Activated naive CD8-positive, alpha-beta T cell treated with anti-CD3 and anti-CD28 coated beads, Interleukin-2, amount 10 ng/mL, durations not matched to agents 7 days and 5 days (primary cell): ENCODE measurements at places on chromosomes 7 and 10. TPM values are rescaled to one million over a fixed set of nuclear protein-coding genes. Genes with fewer than 3 reads are reported as not detected.

- no peak for DNase-seq
- H3K27ac ChIP-seq, result no peak overlapping the region
- peaks cover 5% of the 10 kb centered on the region for H3K36me3 ChIP-seq
- peaks cover 16% of the 10 kb centered on the region for H3K27me3 ChIP-seq
Observed at GRCh38 chr7:818031-818699, 14.1 kb upstream of the SUN1 start.

DNA sequence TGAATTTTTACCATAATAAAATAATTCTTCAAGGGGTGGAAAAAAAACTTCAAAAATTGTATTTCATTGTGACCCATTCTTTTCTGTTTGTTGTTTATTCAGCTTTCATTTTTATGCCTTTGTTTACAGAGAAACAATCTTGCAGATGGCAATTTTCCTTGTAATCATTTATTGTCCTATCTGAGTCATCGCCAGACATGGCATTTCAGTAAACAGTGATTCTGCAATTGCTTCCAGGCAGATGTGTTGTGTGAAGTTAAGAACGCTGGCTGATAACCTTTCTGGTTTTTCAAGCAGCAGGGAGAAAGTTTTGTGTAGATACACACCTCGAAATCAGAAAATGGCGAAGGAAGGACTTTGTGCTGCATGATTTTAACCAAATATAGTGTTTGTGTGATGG lies 80.7 kb upstream of the RPA3 start:
- peaks cover 25% of the 10 kb centered on the region for H3K36me3 ChIP-seq
- DNase-seq, result no peak

DNA sequence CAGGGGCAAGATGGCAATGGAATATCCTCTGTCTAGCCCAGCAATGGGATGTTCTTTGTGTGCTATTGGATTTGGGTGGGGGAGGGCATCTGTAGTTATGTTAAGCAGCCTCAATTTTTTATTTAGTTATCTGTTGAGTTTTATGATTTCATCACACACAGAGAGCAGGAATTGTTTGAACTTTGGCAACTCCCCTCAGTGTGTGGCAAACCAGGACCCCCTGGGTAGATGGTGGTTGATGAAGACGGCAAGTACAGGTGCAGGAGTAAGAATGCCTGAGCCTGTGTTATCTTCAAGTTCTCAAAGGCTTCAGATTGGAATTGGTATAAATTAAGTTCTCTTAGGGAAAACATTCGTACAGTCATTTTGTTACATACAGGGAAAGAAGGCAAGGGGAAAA lies 142.4 kb upstream of the SAMD8 start:
- H3K27me3 ChIP-seq, result no peaks in the 10 kb centered on the region
- no peak for DNase-seq
- peak overlapping the region; percentile 82 for H3K27ac ChIP-seq
- H3K4me1 ChIP-seq, result peaks cover 17% of the 10 kb centered on the region

DNA sequence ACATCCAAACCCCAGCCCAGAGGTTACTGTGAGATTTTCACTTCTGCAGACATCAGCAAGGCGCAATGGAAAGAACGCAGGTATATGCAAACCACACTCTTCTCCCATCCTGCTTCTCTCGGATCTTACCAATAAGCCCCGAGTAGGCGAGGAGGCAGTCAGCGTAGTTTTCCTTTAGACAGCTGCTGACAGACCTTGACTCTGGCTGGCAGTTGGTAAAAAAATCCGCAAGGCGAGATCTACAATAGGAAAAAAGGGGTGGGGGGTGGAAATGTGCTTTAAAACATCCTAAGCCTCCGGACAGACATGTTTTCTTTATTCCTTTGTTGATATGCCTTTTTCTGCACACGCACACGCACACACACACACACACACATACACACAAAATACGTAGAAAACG lies 176.5 kb downstream of the GFRA1 start:
- DNase-seq, result no peak
- no peaks in the 10 kb centered on the region for H3K36me3 ChIP-seq
- H3K27ac ChIP-seq, result no peak overlapping the region
- H3K27me3 ChIP-seq, result no peaks in the 10 kb centered on the region

DNA sequence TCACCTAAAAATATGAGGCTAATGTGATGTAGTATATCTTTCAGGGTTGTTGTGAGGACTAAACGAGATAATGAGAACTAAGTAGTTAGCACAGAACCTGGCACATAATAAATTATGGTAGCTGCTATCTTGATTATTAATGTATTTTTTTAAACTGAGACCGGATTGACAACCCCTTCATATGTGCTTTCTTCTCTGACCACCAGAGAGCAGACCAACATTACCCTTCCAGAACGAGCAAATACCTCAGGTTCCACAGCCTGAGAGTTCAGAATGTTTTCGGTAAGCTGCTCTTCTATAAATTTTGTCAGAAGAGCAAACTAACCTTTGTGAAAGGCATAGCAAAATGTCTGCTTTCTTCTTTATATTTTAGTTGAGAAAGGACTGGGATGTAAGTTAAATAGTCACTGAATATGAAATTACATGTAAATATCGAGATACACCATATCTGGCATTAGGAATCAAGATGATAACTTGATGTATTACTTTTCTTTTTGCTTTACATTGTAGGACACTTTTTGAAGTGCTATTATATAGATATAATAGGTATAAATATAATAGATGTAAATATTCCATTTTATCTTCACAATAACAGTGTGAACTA lies 13.6 kb upstream of the BPGM start:
- DNase-seq, result no peak
- H3K4me1 ChIP-seq, result peaks cover 18% of the 10 kb centered on the region

DNA sequence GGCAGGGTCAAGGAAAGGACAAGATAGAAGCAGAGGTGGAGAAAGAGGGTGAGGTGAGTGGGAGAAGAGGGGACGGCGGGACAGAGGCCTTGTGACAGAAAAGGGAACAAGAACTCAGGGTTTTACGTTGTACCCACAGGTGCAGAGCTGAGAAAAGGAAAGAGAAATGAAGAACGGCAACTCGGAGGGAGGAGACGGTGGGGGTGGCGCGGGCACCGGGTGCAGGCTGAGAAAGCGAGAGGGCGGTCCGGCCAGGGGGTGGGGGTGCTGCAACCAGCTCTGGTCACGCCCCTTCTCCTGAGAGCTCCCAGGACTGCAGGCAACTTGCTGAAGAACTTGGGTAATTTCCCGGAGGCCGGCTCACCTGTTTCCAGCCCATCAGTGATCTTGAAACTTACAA lies 65.3 kb downstream of the CARD11 start:
- peak overlapping the region; percentile 92 for H3K27ac ChIP-seq
- no peaks in the 10 kb centered on the region for H3K27me3 ChIP-seq
- peak overlapping the region; percentile 79 for H3K4me3 ChIP-seq
- DNase-seq, result peak; percentile 73

GRCh38 chr10:18205098-18205834 lies 65.0 kb downstream of the CACNB2 start:
- no peak for DNase-seq
- no peak overlapping the region for H3K27ac ChIP-seq
- no peaks in the 10 kb centered on the region for H3K4me1 ChIP-seq
- H3K36me3 ChIP-seq, result no peaks in the 10 kb centered on the region

- peaks cover 88% of the 10 kb centered on the region for H3K36me3 ChIP-seq
- no peaks in the 10 kb centered on the region for H3K27me3 ChIP-seq
- no peak overlapping the region for H3K4me3 ChIP-seq
Observed at GRCh38 chr10:84415539-84416244, 87.3 kb downstream of the CCSER2 start.

- H3K27ac ChIP-seq, result no peak overlapping the region
- peaks cover 10% of the 10 kb centered on the region for H3K4me1 ChIP-seq
- no peak for DNase-seq
- H3K27me3 ChIP-seq, result no peaks in the 10 kb centered on the region
Observed at GRCh38 chr10:110965216-110965615, 45.8 kb downstream of the SHOC2 start.

PPP1R17 gene
- not detected for total RNA-seq

GPER1 gene
- total RNA-seq, result 0.26 TPM

MSMB gene
- not detected for total RNA-seq

SPDYE8 gene
- total RNA-seq, result not detected

PARD3 gene
- total RNA-seq, result 0.48 TPM
